ENCODE measurements at places on chromosomes 16 and 17.

- H3K4me1 ChIP-seq, result no peaks in the 10 kb centered on the region
- no peak overlapping the region for H3K4me3 ChIP-seq
- no peaks in the 10 kb centered on the region for H3K27me3 ChIP-seq
- H3K27ac ChIP-seq, result no peak overlapping the region
- no peaks in the 10 kb centered on the region for H3K36me3 ChIP-seq
Observed at GRCh38 chr17:32516450-32516849, 29.7 kb downstream of the CDK5R1 start.

GRCh38 chr17:34885076-34885475 lies 76.2 kb downstream of the CCT6B start:
- no peak overlapping the region for H3K27ac ChIP-seq
- no peak overlapping the region for H3K4me3 ChIP-seq
- no peaks in the 10 kb centered on the region for H3K27me3 ChIP-seq
- no peak for DNase-seq
- no peaks in the 10 kb centered on the region for H3K4me1 ChIP-seq

DNA sequence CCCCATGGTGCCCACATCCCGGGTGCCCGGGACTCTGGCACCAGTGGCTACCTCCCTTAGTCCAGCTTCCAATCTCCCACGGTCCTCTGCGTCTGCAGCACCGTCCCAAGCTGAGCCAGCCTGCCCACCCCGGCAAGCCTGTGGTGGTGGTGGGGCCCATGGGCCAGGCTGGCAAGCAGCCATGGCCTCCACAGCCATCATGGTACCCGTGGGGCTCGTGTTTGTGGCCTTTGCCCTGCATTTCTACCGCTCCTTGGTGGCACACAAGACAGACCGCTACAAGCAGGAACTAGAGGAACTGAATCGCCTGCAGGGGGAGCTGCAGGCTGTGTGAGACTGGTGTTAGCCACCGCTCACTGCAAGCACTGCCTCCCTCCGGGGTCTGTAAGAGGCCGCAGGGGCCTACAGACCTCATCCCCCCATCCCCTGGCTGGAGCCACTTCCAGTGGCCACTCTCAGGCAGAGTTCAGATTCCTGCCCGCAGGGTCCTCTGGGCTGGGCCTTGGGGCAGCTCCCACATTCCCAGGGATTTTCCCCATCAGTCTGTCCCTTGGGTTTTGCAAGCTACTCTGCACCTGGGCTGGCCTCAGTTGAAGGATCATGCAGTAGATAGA lies 3.9 kb upstream of the SETD1A start:
- peak; percentile 52 for DNase-seq
- H3K4me3 ChIP-seq, result no peak overlapping the region
- no peaks in the 10 kb centered on the region for H3K36me3 ChIP-seq
- peak overlapping the region; percentile 15 for H3K27ac ChIP-seq
- H3K4me1 ChIP-seq, result no peaks in the 10 kb centered on the region

GRCh38 chr17:1709971-1710806 lies at the start of gene TLCD2:
Gene TLCD2, minus strand, starts transcription at chr17:1710377. Its CDS starts 135 bp downstream, at chr17:1710242.
- H3K27me3 ChIP-seq, result no peaks in the 10 kb centered on the region
- peak within 1 kb of the TSS; percentile 63 for H3K4me3 ChIP-seq
- no peaks in the 10 kb centered on the region for H3K36me3 ChIP-seq
- H3K4me1 ChIP-seq, result no peaks in the 10 kb centered on the region
- peak within 1 kb of the TSS; percentile 82 for H3K27ac ChIP-seq

DNA sequence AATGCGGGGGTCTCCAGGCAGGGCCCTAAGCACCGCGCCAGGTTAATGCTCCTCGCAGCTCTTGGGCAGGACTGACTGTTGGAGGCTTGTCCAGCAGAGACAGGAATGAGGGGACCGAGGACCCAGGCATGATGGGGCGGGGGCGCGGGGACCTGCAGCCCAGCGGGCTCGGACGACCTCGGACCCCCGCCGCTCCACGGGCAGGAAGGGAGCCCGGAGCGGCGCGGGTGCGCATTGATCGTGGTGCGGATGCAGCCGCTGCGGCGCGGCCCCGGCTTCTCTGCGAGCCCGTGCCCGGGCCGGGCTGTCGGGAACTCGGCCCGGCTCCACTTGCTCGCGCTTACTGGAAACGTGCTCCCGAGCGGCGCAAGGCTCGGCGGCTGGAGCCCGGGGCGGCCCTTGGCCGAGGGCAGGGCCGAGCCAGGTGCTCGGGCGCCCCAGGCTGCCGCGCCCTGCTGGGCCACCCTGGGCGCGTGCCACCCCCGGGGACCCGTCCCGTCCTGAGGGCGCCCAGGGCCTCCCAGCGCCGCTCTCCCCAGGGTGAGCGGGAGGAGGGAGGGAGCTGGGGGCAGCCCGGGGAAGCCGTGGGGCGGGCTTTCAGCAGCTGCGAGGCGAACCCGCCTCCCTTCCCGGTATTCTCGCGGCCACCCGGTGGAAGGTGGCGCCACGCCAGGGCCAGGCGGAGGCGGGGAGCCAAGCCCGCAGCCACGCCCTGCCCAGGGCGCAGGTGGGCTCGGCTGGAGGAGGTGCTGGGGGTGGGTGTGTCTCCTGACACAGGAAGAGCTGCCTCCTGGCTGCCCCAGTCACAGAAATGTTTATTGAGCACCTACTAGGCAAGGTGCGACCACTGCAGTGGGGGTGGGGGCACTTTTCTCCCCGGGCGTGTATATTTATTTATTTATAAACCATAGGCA lies 45.9 kb downstream of the SOCS3 start:
- H3K4me3 ChIP-seq, result peak overlapping the region; percentile 5
- no peaks in the 10 kb centered on the region for H3K36me3 ChIP-seq
- H3K4me1 ChIP-seq, result peaks cover 17% of the 10 kb centered on the region
- no peaks in the 10 kb centered on the region for H3K27me3 ChIP-seq
- peak overlapping the region; percentile 77 for H3K27ac ChIP-seq

GRCh38 chr17:1375615-1376014 lies 24.4 kb downstream of the YWHAE start:
- H3K4me1 ChIP-seq, result peaks cover 15% of the 10 kb centered on the region
- no peaks in the 10 kb centered on the region for H3K27me3 ChIP-seq
- H3K36me3 ChIP-seq, result no peaks in the 10 kb centered on the region
- no peak for DNase-seq
- peak overlapping the region; percentile 83 for H3K27ac ChIP-seq

DNA sequence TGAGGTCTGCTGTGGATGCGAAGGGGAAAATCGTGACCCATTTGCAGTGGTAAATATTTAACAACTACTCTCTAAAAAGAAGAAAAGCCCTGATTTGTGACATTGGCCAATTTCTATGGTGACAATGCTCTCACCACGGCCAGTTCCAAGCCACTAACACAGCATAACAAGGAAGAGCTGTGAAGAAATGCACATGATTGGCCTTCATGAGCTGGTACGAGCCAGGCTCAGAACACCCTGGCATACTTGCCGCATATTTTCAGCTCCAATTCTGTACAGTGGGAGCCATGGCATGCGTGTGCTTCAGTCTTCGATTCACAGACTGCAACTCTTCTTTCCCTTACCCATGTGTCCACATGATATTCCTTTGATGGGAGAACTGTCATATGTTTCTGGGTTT lies 363.9 kb upstream of the CDH5 start:
- no peak overlapping the region for H3K27ac ChIP-seq
- no peaks in the 10 kb centered on the region for H3K36me3 ChIP-seq
- no peaks in the 10 kb centered on the region for H3K27me3 ChIP-seq
- no peak for DNase-seq
- no peak overlapping the region for H3K4me3 ChIP-seq

DNA sequence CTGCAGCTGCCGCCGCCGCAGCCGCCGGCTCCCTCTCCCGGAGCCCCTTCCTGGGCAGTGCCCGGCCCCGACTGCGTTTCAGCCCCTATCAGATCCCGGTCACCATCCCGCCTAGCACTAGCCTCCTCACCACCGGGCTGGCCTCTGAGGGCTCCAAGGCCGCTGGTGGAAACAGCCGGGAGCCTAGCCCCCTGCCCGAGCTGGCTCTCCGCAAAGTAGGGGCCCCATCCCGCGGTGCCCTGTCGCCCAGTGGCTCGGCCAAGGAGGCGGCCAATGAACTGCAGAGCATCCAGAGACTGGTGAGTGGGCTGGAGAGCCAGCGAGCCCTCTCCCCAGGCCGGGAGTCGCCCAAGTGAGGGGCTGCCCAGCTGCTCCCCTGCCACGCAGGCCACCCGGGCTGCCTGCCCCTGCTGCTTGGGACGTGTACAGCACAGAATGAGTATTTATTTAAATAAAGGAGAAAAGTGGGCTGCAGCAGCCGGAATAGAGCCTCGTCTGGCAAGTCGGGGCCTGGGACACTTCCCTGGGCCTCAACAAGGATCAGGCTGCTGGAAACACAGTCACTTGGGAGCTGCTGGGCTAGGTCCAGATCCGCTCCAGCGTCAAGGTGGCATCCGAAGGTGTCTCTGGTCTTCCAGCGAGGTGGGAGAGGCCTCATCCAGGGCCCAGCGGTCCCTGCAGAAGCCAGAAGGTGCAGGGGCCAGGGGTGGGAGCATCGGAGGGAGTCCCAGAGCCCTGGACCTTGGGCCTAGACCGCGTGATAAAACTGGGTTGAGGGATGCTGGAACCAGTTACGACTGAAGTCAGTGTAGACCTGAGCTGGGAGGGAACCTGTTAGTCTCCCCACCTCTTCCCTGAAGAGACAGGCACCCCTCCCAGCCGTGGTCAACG lies 8.8 kb downstream of the TBX2 start:
- no peak overlapping the region for H3K4me3 ChIP-seq
- no peaks in the 10 kb centered on the region for H3K4me1 ChIP-seq
- no peak for DNase-seq
- no peaks in the 10 kb centered on the region for H3K36me3 ChIP-seq
- peak overlapping the region; percentile 91 for H3K27ac ChIP-seq

- H3K27me3 ChIP-seq, result no peaks in the 10 kb centered on the region
- no peaks in the 10 kb centered on the region for H3K36me3 ChIP-seq
- no peak overlapping the region for H3K4me3 ChIP-seq
Observed at GRCh38 chr16:85081038-85081437, 31.2 kb downstream of the CIBAR2 start.

DNA sequence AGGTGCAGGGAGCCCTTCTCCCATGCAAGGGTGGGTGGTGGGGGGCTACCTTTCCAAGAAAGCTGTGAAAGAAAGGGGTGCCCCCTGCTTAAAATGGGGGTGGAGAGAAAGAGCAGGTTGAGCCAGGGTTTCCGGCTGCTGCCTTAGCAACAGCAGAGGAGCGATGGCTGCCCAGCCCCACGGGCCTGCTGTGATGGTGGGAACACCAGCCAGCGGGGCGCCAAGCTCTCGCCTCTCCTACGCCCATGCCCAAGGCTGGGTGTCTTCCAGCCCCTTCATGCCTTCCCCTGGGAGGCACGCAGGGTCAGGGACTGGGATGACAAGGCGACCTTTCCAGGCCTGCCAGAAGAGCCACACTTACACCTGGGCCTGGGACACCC lies 3.0 kb downstream of the FMNL1 start:
- no peaks in the 10 kb centered on the region for H3K27me3 ChIP-seq
- no peak for DNase-seq
- H3K36me3 ChIP-seq, result no peaks in the 10 kb centered on the region
- H3K4me1 ChIP-seq, result peaks cover 6% of the 10 kb centered on the region
- no peak overlapping the region for H3K4me3 ChIP-seq
- H3K27ac ChIP-seq, result no peak overlapping the region

- no peak overlapping the region for H3K27ac ChIP-seq
- H3K4me1 ChIP-seq, result no peaks in the 10 kb centered on the region
- H3K4me3 ChIP-seq, result no peak overlapping the region
- DNase-seq, result no peak
- no peaks in the 10 kb centered on the region for H3K36me3 ChIP-seq
Observed at GRCh38 chr16:19833176-19833575, 51.5 kb downstream of the GPRC5B start.

GRCh38 chr16:27452569-27453493 lies 50.9 kb downstream of the IL21R start:
- no peak overlapping the region for H3K27ac ChIP-seq
- H3K36me3 ChIP-seq, result no peaks in the 10 kb centered on the region
- no peak overlapping the region for H3K4me3 ChIP-seq
- DNase-seq, result no peak
- H3K27me3 ChIP-seq, result no peaks in the 10 kb centered on the region
